ENCODE measurements at places on chromosomes 7 and 10.

GRCh38 chr7:20229646-20230500 lies 12.7 kb upstream of the MACC1 start:
- DNase-seq: no peak

GRCh38 chr7:6232534-6232933 lies 39.9 kb downstream of the CYTH3 start:
- DNase-seq: no peak

DNA sequence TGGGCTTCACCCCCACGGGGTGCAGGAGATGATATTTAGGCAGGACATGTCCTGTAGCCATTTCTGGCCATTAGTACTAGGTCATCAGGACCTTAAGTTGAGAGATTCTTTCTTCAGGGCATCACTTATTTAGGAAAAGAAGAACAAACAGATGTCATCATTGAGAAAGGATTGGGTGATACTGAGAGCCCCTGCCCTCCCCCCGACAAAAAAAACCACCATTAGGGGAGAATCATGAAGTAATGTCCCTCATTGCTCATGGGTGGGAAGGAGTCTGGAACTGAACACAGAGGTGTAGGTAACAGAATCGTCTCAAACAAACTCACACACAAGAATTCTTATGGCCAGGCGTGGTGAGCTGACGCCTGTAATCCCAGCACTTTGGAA lies 6.4 kb upstream of the ORAI2 start:
- DNase-seq: no peak

- no peak for DNase-seq
These were observed 73.9 kb downstream of the SEMA3C start for GRCh38 chr7:80844916-80845315.

- DNase-seq: no peak
These were observed 382.4 kb downstream of the SORCS3 start for GRCh38 chr10:105023211-105024111.

- DNase-seq: peak; percentile 78
These were observed 11.3 kb upstream of the INMT start for GRCh38 chr7:30740417-30741181.

DNA sequence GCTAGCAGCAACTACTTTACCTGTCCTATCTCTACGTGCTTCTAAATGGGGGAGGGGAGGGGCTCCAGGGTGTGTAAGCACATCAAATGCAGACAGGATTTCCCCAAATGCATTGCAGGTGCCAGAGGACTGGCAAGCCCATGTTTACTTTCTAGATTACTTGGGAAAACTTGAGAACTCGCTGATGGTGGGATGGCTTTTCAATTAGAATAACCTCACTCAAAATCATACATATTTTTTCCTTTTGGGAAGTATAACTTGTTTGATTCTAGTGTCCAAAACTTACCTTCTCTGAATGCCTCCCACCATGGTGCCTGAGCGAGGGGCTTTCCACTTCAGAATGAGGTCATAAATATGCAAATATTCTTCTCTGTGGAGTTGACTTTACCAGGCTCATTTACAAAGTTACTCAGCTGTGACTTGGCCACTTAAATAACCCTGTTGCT lies 191.3 kb upstream of the RHOBTB1 start:
- DNase-seq: no peak

DNA sequence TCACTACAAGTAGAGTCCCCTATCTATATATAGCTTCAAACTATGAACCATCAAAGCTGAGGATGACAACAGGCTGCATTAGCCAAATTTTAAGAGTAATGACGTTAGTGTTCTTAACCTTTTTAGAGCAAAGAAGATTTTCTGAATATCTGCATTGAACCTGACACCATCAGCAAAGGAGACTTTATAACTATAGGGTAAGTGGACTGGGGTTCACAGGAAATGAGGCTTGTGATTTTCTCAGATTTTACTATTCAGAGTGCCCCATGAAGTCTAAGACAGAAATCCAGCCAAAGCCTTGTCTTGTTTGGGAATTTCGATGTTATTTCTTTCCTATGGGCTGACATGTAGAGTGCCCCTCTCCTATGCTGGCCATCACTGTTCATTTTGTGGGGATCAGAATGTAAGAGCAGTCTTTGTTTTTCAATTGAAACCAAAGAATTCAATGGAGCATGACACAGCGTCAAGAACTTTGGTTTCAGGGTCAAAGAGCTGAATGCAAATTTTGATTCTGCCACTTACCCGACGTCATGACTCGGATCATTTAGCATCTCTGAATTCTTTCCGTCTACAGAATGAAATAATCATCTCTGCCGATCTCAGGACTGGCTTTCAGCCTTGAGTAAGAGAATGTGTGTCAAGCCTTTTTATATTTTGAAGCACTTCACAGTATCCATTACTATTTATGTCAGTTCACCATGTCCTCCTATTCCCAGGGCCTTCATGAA lies 52.7 kb downstream of the DENND11 start:
- no peak for DNase-seq

- DNase-seq: no peak
These were observed 5.3 kb downstream of the BMI1 start for GRCh38 chr10:22326145-22326702.

DNA sequence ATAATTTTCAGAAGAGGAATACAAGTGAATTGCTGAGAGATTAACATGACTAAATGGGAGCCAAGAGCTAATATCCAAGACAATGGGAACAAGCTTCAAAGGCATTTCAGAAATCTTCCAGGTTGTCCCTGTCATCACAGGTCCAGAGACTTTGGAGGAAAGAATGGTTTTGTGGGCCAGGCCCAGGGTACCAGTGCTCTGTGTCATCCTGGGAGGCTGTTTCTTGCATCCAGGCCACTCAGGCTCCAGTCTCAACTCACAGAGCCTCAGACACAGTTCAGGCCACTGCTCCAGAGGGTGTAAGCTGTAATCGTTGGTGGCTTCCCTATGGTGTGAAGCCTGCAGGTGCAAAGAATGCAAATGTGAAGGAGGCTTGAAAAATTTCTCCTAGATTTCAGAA lies 170.4 kb upstream of the NRG3 start:
- DNase-seq: no peak

DNA sequence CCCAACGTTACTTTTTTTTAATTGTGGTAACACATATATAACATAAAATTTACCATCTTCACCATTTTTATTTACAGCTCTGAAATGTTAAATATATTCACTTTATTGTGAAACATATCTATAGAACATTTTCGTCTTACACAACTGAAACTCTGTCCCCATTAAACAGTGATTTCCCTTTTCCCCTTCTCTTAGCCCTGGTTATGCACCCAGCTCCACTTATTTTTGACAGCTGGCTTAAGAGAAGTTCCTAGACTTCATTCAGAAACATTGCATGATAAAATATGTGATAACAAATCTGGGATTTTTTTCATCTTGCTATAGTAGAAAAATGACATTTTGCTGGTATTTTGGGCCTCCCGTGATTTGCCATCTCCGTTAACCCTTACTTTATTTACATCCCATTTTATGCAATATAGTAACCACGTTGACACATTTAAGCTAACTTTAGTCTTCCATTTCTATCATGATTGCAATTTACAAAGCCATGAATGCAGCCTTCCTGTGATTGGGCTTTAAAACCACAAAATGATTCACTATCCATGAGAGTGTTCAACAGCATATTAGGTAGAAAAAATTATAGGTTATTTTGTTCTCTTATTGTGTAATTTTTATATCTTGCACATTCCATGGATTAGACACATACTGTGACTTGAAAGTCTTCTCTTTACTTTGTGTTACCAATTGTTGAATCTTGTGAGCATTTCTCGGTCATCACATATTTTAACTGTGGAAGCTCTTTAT lies 139.6 kb downstream of the SND1 start:
- no peak for DNase-seq

GRCh38 chr7:157409753-157410727 lies 73.2 kb downstream of the DNAJB6 start:
- DNase-seq: no peak

DNA sequence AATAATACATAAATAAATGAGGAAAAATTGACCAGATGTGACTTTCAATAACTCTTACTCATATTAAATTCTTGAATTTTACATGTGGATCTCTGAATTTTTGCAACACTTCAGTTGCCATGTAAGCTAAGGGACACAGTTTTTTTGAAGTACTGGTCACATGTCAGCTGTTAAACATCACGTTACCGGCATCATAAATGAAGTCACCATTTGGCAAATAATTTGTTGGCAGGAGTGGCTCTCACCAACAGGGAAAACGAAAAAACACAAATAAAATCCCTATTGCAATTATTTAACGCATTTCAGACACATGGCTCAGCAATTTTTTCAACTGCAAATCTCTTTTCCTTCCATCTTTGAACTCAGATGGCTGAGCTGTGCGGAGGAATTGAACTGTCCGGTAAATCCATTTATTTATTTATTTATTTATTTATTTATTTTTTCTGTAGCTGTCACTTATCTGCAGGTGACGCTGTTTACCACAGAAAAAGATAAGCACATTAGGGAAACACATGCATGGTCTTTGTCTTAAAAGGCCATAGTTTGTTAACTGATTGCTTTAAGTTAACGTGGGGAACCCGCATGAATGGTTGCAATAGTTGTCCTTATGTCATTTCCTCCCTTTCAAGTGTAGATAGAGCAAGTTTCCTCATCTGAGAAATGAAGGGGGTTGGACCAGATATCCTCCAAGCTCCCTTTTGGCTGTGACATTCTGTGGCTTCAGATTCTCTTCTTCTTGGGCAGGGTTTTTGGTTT lies 64.7 kb upstream of the JAZF1 start:
- DNase-seq: no peak

- DNase-seq: no peak
These were observed 145.7 kb downstream of the PRPF18 start for GRCh38 chr10:13732465-13732881.

Data from effector memory CD8-positive, alpha-beta T cell (primary cell).